ENCODE measurements at places on chromosomes 2 and 18.
A peak's percentile ranks its signal among the peaks of the same experiment; 100 is the strongest.

DNA sequence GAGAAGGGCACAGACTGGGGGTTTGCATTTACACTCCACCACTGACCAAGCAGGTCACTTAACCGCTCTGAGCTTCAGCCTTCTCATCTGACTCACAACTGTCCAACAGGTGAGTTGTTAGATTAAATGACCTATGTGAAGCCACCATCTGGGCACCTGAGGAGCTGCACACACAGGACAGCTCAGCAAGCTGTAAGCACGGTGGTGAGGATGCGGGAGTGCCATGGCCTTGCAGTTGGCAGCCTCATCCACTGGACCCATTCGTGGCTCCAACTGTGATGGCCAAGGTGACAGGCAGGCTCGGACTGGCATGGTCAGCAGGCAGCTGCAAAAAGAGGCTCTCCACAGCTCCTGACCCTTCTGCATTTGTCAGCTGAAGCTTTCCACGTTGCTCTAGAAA is 23.3 kb upstream of the AMMECR1L start:
- no peak for DNase-seq

GRCh38 chr18:39693359-39693758 is 2127.8 kb upstream of the CELF4 start:
- DNase-seq: no peak

GRCh38 chr2:240248721-240249422 is 108.4 kb upstream of the OTOS start:
- DNase-seq: peak; percentile 40

GRCh38 chr2:235740821-235741220 is 247.0 kb downstream of the AGAP1 start:
- no peak for DNase-seq

DNA sequence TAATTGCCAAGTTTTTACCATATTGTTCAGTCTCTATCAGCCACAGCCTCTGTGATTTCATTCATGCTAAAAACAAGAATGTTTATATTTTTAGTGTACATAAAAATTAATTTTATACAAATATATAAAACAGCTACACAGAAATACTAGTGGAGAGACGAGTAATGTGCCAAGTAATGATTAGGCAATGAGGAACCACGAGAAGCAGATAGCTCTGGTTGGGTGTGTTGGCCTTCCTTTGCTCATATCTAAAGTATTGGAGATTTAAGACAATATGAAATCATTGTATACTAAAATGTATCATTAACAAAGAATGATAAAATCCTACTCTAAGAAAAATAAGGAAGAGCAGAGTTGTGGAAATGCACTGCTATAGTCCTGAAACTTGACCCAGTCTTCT is 326.7 kb downstream of the AGAP1 start:
- DNase-seq: no peak

GRCh38 chr2:64819361-64819760 is 165.6 kb upstream of the SERTAD2 start:
- DNase-seq: no peak

GRCh38 chr2:112542984-112543661 is 858 bp downstream of the POLR1B start:
- no peak for DNase-seq

GRCh38 chr2:96236882-96237281 is 28.3 kb upstream of the STARD7 start:
- no peak for DNase-seq

DNA sequence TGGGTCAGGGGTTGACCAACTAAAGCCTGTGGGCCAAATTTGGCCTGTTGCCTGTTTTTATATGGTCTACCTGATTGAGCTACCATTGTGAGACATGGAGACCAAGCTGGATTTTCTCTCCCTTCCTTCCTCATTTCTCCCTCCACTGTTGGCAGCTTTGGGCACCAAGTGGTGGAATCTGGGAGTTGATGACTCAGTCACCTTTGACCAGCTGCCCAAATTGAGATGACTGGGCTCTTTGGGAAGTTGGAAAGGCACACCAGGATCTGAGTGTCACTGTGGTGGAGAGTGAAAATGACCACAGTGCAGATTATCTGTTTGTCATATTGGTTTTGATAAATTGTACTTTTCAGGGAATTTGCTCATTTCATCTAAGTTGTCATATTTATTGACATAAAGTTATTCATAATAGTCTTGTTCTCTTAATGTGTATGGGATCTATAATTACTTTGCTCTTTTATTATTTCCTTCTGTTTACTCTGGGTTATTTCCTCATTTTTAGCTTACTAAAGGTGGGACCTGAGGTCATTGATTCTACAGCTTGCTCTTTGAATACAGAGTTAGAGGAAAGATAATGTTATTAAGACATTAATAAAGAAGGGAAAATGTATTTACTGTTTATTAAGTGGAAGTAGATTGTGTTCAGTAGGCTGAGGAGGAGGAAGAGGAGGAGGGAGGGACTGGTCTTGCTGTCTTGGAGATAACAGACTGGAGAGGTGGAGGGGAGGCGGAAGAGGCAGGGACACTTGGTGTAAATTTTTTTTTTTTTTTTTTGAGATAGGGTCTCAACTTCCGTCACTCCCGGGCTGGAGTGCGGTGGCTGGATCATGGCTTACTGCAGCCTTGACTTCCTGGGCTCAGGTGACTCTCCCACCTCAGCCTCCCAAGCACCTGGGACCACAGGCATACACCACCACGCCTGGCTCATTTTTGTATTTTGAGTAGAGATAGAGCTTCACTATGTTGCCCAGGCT is 31.8 kb downstream of the AGFG1 start:
- DNase-seq: no peak
